ENCODE measurements at places on chromosomes 16 and 17.
A peak's percentile ranks its signal among the peaks of the same experiment; 100 is the strongest.

GRCh38 chr17:47621293-47622179 lies 28.2 kb upstream of the KPNB1 start:
- DNase-seq = peak; percentile 84

- DNase-seq = no peak
Measured at GRCh38 chr16:49148410-49148809, 133.2 kb downstream of the CBLN1 start.

DNA sequence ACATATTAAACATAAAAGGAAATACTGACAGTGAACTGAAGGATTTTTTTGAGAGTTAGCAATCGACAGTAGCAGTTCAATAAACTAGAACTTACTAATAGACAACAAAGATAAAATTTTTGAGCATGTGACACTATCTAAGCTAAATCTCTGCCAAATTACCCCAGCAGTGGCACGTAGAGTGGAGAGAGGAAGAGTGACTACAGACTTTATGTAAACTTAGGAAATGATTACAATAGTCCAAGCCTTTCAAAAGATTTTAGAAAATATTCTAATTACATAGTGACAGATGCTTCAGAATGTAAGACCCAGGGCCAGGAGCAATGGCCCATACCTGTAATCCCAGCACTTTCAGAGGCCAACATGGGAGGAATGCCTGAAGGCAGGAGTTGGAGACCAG lies 52.4 kb downstream of the CFDP1 start:
- DNase-seq = no peak

- no peak for DNase-seq
Measured at GRCh38 chr16:16861546-16861945, 482.6 kb downstream of the NPIPA7 start.

DNA sequence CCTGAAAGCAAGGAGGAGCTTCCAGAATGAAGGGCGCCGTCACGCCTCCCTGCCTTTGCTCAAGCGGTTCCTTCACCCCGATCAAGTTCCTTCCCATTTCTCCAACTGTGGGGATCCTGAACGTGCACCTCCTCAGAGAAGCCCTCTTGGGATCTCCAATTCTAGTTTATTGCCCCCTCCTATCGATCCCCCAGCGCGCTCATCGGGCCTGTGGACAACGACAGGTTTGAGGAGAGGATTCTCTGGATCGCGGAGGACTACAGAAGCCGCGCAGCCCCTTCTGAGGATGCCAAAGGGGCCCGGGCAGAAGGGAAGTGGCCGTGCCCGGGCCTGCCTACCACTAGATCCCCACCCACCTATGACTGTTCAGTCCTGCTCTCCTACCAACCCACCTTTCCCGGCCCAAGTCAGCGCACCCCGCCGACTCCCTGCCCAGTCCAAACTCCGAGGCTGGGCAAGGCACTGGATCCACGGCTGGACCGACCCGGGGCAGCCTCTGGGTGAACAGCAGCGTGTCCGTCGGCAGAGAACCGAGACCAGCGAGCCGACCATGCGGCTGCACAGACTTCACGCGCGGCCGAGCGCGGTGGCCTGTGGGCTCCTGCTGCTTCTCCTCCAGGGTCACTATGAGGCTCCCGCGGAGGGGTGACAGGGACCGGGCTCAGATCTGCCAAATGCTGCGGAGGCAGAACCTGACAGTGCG lies 12.8 kb upstream of the CES3 start:
- no peak for DNase-seq

DNA sequence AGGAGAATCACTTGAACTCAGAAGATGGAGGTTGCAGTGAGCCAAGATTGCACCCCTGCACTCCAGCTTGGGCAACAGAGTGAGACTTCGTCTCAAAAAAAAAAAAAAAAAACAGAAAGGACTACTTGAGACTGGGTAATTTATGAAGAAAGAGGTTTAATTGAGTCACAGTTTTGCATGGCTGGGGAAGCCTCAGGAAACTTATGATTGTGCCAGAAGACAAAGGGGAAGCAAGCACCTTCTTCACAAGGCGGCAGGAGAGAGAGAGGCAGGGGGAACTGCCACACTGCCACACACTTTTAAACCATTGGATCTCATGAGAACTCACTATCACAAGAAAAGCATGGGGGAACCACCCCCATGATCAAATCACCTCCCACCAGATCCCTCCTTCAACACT lies 9.0 kb upstream of the MILR1 start:
- DNase-seq = no peak

GRCh38 chr17:79214459-79214858 lies 139.8 kb downstream of the ENGASE start:
- no peak for DNase-seq

DNA sequence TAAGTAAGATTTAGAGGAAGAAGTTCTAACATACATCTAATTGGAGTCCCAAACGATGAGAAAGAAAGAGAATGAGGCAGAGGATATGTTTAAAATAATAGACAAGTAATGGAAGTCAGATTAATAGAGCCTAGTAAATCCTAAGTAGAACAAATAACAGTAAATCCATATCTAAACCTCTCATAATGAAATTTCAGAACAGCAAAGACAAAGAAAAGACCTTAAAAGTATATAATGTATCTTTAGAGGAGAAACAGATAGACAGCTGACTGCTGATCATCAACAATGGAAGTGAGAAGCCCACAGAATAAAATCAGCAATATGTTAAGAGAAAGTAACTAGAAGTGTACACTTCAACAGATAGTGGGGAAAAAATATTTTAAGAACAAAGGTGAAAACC lies 536.2 kb upstream of the ZFHX3 start:
- no peak for DNase-seq

DNA sequence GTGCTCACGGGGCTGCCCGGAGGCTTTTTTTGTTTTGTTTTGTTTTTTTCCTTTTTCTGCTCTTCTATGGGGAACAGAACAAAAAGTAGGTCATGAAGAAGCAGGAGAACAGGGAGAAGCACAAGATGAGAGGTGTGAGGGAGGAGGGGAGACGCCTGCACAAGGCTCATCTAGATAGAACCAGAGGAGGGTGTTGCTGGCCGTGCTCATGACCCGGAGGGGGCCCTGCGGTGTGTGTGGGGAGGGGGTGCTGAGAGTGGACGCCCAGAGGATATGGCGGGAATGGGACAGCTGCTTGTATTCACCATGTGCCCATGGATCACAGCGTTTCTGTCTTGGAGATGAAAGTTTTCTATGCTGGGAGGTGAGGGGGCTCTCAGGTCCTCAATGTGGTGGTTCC lies 183.7 kb downstream of the FOXL1 start:
- DNase-seq = no peak

GRCh38 chr16:2777903-2778629 lies 986 bp upstream of the ELOB start:
- no peak for DNase-seq

- peak; percentile 95 for DNase-seq
Measured at GRCh38 chr17:72407336-72407909, 286.6 kb downstream of the SOX9 start.

GRCh38 chr16:9526791-9527190 lies 435.3 kb downstream of the HAPSTR1 start:
- DNase-seq = no peak

DNA sequence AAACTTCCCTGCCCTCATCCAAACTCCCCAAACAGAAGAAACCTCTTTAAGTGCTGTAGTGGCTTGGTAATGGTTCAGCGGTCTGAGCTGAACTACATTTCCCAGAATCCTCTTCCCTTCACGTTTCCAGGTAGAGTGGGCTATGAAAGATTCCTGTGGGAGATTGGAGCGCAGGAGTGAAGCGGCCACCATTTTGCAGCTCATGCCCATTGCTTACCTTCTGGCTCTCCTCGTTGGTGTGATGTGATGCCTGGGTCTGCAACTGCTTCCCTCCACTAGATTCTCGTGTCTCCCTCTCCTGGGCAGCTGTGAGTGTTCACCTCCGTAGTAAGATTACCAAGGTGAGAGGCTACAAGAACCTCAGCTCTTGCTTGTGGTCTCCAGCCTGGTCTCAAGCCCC lies 82.1 kb downstream of the GPR139 start:
- no peak for DNase-seq

- DNase-seq = no peak
Measured at GRCh38 chr16:79991969-79992368, 391.4 kb upstream of the MAF start.

- no peak for DNase-seq
Measured at GRCh38 chr17:5122586-5123342, 6.9 kb downstream of the USP6 start.

- DNase-seq = no peak
Measured at GRCh38 chr16:77785373-77785764, 3.0 kb upstream of the VAT1L start.

- DNase-seq = no peak
Measured at GRCh38 chr16:88468275-88469129, 15.4 kb downstream of the ZFPM1 start.

DNA sequence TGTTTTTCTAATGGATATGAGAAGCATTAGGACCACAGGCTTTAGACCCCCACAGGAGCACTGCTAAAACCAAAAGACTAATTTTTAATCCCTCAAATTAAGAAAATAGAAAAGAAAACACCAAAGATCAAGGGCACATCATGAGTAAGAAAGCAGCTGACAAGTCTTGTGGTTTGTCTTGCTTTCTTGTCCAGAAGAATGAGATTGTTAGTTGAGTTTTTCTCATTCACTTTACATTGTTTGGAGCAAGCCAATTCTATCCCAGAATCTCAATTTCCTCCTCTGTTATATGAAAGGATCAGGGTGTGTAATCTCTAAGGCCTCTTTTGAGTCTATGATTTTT lies 899.0 kb downstream of the KCNJ2 start:
- no peak for DNase-seq

DNA sequence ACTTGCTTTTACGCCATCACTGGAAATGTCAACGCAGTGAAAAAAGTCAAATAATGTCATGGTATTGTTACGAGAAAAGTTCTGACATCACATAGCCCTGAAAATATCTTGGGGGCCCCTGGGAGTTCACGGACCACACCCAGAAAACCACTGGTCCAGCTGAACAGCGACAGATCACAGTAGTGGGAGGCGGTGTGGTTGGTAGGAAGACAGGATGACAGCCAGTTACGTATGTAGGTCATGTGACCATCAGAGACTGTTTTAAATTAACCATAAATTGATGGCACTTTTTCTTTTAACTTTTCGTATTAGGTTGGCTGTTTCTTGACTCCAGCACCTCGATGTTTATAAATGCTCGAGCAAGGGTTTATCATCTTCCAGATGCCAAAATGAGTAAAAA lies 11.9 kb downstream of the ERCC4 start:
- DNase-seq = no peak

- DNase-seq = no peak
Measured at GRCh38 chr17:82272495-82273326, 789 bp downstream of the CSNK1D start.
